ENCODE measurements at places on chromosomes 2 and 18.

DNA sequence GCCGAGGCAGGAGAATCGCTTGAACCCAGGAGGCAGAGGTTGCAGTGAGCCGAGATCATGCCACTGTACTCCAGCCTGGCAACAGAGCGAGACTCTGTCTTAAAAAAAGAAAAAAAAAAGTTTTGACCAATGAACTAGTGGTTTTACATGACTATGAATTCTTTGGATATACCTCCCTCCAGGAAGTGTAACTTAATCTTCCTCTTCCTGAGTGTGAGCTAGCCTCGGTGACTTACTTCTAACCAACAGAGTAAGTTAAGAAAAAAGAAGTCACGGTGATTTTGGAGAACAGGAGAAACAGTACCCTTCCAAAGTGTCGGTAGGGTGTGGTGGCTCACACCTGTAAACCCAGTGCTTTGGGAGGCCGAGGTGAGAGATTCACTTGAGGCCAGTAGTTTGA, 7.1 kb downstream of the TIA1 start:
- DNase-seq, result no peak

- no peak for DNase-seq
These were observed 320.9 kb upstream of the FSIP2 start for GRCh38 chr2:185417688-185418087.

DNA sequence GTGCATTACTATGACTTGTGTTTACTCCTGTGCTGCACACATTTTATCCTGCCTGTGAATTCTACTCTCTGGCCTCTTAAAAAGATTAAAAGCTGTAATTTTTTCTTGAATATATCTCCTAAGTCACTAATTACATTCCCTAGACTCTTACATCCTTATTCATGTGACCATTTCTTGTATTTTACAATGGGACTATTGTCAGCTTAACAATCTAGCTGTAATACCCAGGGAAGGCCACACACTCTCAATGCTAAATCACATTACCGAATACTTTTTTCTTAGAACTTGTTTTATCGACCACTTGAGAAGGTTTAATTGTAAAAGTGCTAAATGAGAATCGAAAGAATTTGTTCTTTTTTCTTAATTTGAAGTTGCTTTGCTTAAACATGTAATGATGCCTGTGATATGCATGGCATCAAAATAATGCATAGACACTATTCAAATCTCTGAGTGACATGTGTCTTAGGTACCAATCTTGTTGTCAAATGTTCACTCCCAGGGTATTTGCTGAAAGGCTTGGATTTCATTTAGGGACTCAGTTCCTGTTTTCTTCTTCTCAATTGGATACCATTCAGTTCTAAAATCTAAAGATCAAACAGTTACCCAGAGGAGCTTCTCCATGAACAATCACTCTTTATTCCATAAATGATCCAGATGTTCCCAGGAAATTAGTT, 498.5 kb downstream of the DPP10 start:
- DNase-seq, result no peak

DNA sequence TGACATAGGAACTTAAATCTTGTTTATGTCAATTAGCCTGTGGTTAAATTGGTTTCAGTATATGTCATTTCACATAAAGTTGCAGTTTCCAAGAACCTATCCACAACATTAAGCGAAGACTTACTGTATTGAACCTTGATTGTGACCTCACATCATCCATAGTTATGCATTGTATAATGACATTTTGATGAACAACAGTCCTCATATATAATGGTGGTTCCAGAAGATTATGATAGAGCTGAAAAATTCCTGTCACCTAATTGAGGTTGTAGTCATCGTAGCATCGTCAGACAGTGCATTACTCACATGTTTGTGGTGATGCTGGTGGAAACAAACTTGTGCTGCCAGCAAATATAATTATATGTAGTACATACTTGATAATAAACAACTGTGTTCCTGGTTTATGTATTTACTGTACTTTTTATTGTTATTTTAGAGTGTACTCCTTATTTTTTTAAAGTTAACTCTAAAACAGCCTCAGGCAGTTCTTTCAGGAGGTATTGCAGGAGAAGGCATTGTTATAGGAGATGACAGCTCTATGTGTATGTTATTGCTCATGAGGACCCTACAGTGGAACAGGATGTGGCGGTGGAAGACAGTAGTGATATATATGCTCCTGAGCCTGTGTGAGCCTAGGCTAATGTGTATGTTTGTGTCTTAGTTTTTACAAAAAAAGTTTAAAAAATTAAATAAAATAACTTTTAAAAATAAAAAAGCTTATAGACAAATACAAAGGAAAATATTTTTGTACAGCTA, 56.6 kb downstream of the UBE2E3 start:
- no peak for DNase-seq

GRCh38 chr18:11004294-11004693, 145.1 kb downstream of the PIEZO2 start:
- no peak for DNase-seq

DNA sequence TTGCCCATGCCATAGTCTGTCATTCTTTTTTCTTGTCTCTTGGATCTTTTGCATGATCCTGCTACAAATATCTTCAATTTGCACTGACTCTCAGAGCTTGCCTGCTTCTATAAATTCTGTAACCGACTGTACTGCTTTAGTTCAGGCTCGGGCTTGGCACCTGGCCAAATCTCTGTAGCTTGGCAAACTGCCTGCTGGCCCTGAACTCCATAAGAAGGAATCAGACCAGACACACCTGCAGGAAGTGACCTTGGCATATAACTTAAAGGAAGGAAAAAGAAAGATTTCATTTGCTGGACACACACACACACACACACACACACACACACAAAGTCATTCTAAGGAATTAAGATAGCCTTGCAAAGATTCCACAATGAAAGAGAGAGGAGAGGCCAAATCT, 291.2 kb upstream of the DDX18 start:
- DNase-seq, result peak; percentile 58
